ENCODE measurements at places on chromosomes 12 and 14. TPM values are rescaled to one million over a fixed set of nuclear protein-coding genes. Genes with fewer than 3 reads are reported as not detected.

Gene CEBPE
- total RNA-seq: not detected

Gene KRT72
- total RNA-seq: 0.11 TPM

Gene ATL1
- 0.43 TPM for total RNA-seq

Gene FITM1
- total RNA-seq: 0.38 TPM

Gene DPF3
- 0.71 TPM for total RNA-seq

Gene TDRD9
- total RNA-seq: 0.90 TPM

DNA sequence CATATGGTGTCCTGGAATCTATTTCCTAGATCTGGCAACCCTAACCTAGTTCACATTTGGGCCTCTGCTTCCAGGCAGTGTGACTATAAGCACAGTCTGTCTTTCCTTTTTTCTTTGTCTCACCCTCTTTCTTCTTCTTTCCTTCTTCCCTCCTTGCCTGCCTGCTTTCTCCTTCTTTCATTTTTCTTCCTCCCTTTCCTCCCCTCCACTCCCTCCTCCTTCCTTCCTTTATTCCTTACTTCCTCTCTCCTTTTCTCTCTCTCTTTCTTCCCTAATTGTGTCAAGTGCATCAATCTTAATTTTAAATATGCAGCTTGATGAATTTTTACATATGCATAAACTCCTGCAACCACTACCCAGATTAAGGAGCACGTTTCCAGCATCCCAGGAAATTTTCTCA lies 4.6 kb upstream of the DAO start:
- no peak for DNase-seq

- no peak for DNase-seq
Measured at GRCh38 chr12:84290168-84290567, 622.4 kb downstream of the SLC6A15 start.

DNA sequence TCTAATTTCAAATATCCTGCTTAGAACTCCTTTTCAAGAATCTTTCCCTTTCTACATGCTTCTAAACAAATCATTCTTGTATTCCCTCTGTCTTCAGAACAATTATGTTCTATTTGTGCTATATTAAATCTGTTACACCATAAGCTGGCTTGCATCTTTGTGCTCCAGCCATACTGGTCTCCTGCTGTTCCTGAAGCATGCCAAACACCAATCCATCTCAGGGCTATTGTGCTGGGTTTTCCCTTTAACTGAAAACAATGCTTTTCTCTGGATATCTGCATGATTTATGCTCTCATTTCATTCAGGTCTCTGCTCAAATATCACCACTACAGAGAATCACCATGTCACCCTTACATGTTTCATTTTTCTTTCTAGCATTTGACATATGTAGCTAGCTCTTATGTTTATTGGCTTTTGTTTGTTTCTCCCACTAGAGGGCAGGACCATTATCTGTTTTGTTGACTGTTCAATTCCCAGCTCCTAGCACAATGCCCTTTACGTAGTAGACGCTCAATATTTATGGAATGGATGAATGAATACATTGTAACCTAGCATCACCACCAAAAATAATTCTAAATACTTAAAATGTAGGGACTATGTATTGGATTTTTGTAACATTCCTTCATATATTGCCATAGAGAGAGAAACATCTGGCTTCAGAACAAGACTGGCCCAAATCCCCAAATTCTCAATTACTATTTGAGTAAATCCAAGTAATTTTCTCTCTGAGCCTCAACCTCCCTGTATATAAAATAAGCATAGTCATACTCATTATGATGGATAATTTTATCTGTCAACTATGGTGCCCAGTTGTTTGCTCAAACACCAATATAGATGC lies 302.0 kb upstream of the SYT1 start:
- no peak for DNase-seq

DNA sequence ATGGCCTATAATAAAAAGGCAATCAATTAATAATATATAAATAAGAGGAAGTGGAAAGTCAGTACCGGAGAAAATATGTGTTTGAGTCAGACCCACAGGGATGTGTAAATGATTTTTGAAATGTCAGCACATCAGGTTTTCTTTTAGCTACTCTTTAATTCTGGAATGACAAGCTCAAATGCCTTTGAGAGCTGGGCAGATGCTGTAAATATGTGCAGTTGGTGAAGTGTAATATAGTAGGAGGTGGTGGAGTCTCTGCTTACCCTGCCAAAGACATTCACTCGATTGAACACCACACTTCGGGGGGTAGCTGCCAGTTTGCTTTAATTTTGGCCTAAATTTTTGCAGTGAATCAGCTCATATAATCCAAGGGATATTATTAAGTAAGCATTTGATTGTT lies 93.0 kb downstream of the PLEKHA5 start:
- DNase-seq: no peak

- no peak for DNase-seq
Measured at GRCh38 chr12:92418381-92418780, 272.7 kb upstream of the BTG1 start.

DNA sequence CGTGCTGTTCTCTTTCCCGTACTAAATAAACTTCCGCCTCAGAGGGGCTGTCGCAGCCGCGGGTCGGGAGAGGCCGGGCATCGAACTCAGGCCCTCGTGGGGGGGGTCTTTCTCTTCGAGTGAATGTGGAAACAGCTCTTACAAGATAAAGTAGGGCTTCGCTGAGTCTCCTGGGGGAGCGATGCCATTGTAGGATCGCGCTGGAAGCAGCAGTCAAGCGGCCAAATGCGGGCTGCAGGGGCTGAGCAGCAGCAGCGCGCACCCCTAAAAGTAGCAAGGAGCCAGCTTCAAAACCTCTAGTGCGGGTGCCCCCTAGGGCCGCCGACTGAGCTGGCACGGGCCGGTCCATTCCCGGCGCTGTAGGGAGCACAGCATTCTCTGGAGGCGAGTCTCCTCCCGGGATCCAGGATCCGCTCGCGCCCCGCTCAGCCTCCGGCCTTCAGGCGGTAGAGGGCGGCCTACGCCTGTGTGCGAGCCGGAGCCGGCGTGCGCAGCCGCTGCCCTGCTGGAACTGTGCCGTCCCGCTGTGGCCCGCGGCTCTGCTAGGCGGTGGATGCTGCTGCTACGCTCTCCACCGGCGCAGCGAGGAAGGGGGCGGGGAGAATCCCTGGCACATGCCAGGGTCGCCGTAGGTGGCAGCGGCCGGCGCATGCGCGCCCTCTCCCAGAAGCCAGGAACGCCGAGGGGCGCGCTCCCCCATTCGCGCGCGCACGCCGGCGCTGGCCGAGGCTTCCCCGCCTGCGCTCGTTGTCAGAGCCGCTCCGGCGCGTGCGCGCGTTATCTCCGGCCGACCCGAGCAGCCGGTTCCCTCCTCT lies at the start of gene FUT8:
Gene FUT8, plus strand, starts transcription at position 699 of the 815 bp plus-strand sequence. CDS start 148,834 bp downstream, outside the sequence.
- DNase-seq: peak; percentile 97

- no peak for DNase-seq
Measured at GRCh38 chr14:54674046-54674741, 107.3 kb downstream of the SAMD4A start.

- DNase-seq: no peak
Measured at GRCh38 chr14:22539831-22540230, 49.2 kb downstream of the DAD1 start.

- DNase-seq: no peak
Measured at GRCh38 chr12:126889501-126889900, 1377.5 kb upstream of the TMEM132C start.

DNA sequence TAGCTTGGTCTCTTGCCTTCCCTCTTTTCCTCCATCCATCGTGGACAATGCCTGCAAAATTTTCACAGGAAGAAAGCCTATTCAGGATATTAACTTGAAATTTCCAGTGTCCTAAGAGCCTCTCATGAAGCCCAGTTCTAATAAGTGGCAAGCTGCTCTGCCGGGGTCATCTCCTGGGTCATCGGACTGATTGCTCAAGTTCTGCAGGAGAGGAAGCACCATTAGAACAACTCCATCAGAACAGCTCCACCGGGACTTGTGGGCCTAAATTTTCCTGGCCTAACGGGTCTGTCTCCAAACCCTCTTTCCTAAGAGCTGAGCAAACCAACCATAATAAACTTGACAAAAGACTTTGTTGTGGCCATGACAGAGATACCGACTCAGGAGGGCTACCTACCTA lies 13.9 kb downstream of the ERG28 start:
- DNase-seq: no peak

GRCh38 chr12:86158956-86159355 lies 97.2 kb downstream of the MGAT4C start:
- no peak for DNase-seq

- no peak for DNase-seq
Measured at GRCh38 chr14:21072781-21073339, 2.8 kb downstream of the ARHGEF40 start.

DNA sequence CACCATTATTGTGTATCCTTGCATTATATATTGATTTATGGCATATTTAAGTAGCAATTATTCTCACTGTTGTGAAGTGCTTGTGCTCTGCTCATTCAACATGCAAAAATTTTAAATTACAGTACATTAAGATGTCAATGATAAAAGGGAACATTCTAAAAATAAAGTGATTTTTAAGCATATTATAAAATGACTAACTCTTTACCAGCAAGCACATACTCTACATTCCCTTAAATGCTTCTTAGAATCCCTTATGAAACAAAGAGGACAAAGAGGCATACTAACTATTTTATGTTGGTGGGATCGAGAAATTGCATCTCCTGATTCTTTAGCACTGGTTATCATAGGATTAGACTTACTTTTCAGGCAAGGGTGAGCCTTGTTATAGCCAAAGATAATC lies 46.6 kb upstream of the ZDHHC17 start:
- no peak for DNase-seq

DNA sequence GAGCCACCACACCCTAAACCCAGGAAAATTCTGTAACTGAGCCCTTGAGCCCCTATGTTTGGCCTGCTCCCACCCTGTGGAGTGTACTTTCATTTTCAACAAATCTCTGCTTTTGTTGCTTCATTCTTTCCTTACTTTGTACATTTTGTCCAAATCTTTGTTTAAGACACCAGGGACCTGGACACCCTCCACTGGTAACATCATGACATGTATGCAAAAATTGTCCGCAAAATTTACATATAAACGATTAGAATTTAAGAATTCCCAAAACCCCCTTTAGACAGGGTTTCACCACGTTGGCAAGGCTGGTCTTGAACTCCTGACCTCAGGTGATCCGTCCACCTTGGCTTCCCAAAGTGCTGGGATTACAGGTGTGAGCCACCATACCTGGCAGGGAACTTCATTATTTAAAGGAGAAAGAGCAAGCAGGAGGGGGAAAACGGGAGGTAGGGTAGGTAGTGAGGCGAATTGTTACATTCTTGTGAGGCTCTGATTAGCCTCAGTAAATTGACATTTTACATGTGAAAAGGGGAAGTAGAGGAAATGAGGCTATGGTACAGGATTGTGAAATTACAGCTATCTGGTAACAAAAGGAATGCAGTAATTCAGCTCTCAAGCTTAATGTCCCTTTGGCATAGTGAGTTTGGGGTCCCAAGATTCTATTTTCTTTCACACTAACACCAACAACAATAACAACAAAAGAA lies 27.6 kb downstream of the TUBA1A start:
- no peak for DNase-seq

DNA sequence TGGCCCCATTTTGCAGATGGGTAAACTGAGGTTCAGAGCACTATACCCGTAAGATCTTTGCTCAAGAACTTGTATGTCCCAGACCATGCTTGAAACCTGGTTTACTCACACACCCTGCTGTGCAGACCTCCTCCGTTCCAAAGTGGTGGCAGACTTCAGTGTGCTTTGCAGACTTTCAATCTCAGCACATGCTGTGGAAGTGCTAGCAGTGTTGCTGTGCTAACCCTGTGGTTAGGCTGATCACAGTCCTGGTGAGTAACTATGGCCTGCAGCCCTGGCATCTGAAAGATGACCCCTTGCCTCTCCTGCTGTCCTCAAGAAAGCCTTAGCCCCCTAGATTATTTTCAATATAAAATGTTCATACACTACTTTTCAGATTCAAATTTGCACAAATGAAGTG lies 450.6 kb downstream of the DPF3 start:
- no peak for DNase-seq
